ENCODE measurements at places on chromosomes 16 and 17. TPM values are rescaled to one million over a fixed set of nuclear protein-coding genes. Genes with fewer than 3 reads are reported as not detected.

GRCh38 chr16:12833926-12834325 is 30.2 kb upstream of the CPPED1 start:
- no peak for DNase-seq

The RNF112 gene
- 3.7 TPM for total RNA-seq

- DNase-seq: no peak
Observed at GRCh38 chr17:28871056-28871579, 16.3 kb downstream of the ERAL1 start.

DNA sequence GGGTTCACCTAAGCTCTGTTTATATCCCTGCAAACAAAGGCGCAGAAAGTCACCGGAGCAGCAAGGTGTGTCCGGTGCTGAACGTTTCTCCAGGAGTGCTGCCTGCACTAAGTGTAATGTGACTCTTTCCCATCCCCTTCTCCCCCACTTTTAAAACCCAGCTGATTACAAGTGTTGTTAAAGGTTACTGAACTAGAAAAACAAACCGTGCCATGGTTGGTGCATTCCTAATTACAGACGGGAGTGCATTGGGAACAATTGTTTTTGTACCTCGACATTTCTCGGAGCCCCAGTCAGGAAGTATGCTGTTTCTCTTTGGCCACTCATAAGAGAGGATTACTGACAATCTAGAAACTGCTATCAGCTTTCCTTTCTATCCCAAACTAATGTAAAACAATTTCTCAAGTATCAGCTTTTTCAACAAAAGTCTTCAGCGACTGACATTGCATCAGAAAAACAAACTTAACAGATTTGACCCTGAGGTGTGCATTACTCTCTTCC is 441.0 kb upstream of the SALL1 start:
- DNase-seq: no peak

GRCh38 chr16:28604186-28604565 is 5.7 kb downstream of the SULT1A1 start:
- DNase-seq: no peak
